ENCODE measurements at places on chromosomes 12 and 14. TPM values are rescaled to one million over a fixed set of nuclear protein-coding genes. Genes with fewer than 3 reads are reported as not detected.

- no peak for DNase-seq
Measured at GRCh38 chr14:56687123-56687522, 107.5 kb downstream of the TMEM260 start.

NEDD1 gene
- polyA plus RNA-seq, result 5.8 TPM

GRCh38 chr14:93965287-93965821, 11.0 kb downstream of the ASB2 start:
- no peak for DNase-seq

DNA sequence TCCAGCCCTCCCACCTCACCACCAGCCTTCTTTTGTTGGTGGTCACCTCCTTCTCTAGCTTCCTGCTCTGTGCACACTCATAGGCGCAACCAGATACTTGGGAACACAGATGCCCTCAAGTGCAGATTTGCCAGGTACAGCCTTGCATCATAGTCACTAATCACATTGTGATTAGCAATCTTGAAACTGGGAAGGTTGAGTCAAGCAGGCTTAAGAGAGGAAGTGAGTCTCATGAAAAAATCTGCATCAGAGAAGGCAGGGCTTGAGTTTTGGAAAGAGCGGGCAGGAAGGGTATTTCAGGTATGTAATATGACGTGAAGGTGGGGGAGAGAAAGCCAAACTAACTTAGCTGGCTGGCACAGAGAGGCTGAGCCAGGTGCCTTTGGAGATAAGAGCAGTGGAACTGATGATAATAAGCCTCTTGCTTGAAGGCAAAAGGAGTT, 2.7 kb upstream of the RABGGTA start:
- DNase-seq, result peak; percentile 76

TMPRSS12 gene
- not detected for polyA plus RNA-seq
